ENCODE measurements at places on chromosomes 3 and 15. TPM values are rescaled to one million over a fixed set of nuclear protein-coding genes. Genes with fewer than 3 reads are reported as not detected.

GRCh38 chr3:72408983-72409779, 439.1 kb downstream of the SHQ1 start:
- no peak for DNase-seq

The LYZL4 gene
- not detected for total RNA-seq

GRCh38 chr15:99826157-99826780, 93.0 kb upstream of the LYSMD4 start:
- DNase-seq: no peak

DNA sequence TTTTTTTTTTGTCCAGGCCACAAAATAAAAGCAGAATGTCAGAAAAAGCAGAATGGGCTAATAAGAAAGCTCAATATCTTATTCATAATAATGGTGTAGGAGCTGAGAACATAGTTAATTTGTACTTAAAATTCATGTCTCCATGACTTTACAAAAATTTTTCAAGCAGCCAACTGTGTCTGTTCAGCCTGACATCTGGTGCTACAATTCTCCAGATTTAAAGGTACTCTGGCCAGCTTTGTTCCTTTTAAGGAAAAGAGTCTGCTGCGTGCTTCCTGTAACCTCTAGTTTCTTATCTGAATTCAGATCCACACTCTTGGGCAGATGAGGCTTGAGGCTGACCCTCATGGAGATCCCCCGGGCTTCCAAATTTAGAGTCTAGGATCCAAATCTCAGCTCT, 8.7 kb upstream of the RFX7 start:
- no peak for DNase-seq

DNA sequence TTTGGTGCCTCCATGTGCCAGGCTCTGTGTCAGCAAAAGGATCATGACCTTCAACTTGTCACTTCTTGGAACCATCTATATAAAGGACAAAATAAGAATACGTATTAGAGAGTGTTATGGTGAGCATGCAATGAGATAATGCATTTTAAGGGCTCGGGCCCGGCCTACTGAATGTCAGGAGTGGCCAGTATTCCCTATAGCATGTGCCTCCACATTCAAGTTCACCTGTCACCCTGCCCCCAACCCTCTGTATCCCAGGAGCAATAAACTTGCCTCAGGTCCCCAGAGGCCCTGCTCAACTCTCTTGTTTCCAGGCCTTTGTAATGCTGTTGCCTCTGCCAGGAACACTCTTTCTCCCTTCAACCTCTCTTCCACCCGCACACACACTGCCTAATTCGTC, 90.2 kb upstream of the SLC6A11 start:
- DNase-seq: no peak

The ZNF660 gene
- total RNA-seq: 0.13 TPM

GRCh38 chr3:161579395-161580126, 83.0 kb downstream of the OTOL1 start:
- no peak for DNase-seq

The ZMAT3 gene
- total RNA-seq: 5.1 TPM

DNA sequence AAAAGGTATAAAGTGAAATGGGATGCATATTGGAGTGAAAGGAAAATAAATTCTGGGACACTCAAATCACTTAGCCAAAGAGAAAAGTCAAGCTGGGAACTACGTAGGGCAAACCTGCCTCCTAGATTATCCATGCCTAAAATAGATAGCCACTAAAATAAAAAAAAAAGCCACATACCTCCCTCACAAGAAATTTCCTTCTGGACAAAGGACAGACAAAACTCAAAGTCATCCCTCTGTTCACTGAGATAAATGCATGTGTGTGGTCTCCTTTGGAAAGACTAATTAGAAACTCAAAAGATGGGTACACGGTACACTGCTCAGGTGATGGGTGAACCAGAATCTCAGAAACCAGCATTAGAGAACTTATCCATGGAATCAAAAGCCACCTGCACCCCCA, 65.2 kb upstream of the MME start:
- no peak for DNase-seq

The BRK1 gene
- 139 TPM for total RNA-seq

- no peak for DNase-seq
These were observed 476.3 kb downstream of the RBMS3 start for GRCh38 chr3:29757054-29757777.

DNA sequence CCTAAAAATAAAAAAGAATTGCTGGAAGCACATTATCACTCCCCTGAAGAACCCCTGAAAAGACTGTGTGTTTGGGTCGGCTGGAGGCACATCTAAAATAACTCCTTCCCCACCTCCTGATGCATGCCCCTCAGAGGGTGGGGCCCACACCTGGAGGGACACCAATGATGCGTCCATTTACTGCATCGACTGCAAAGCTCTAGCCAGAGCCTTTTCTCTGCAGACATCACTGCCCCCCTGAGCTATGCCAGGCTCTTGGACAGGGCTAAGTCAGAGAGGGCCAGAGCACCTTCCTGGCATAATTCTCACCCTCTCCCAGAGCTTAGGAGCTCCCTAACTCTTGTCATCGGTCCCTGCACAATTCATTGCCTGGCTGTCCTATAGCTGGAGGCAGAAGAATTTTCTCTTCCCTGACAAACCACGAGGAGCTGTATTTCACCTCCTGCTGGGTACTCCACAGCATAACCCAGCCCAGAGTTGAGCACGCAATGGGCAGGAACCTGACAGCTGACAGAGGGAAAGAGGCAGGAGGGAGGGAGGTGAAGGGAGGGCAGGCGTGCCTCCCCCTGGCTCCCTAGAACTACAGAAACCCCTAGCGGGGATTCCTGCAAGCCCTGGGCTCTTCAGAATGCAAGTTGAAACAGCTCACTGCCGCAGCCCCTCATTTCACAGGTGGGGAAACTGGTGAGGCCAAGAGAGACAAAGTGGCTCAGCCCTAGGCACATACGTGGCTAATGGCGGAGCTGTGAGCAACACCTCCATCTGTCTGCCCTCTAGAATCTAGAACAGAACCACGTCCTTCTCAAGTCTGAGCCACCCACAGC, 46.6 kb downstream of the XXYLT1 start:
- no peak for DNase-seq

DNA sequence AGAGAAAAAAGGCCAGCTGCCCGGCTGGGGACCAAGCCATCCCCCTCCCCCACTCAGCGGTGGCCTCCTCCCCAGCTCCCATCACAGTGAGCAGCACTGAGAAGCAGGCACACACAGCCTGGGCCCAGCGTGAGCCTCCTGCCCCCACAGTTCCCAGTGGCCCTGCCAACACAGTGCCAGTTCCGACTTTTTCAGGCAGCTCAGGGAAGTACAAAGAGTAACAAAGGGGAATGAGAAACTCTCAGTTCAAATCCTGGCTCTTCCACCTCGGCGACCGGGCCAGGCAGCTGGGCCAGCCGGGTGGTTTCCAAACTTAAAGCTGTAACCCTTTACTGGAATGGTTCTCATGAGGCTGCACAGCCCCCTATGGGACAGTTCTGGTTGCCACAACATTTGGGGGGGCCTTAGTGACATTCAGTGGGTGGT, 18.5 kb downstream of the TNK2 start:
- no peak for DNase-seq

DNA sequence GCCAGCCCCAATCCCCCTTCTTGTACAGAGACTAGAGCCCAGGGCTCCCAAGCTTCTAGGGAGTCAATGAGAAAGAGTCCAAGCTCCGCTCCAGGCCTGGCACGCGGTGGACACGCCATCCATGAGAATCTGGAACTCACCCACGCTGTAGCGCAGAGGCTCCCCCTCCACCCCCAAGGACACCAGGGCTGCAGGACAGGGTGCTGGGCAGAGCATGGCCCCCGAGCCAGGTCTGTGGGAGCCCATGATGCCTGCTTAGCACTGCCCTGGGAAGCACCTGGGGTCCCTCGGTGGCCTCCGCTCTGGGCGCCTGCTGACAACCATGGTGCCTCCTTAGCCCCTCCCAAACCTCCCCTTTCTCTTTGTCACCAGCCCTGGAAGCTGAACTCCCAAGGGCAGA, 28.5 kb downstream of the ACSBG1 start:
- DNase-seq: no peak

DNA sequence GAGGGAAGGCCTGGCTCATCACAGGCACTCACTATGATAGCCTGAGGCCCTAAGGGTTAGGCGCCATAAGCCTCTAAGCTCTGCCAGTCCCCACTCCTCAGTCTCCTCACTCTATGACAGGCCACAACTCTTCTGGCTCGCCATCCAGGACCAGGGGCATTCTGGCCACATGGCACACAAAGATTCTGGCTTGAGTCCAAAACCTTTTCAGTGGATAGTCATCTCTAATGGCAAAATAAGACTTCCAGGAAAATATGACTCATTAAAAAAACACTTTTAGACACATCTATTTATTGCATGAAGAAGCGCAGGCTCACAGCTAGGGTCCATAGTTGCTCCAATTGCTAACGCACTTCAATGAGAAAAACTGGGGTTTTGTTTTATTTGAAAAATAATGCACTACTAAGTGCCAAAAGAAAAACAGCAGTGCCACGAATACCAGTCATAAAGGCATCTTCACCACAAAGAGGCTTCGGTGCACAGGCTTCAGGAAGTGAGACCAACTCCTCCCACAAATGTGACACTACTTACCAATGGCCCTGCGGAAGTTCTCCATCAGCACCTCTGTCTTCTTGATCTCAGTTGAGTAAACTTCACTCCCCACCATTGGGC, 11.1 kb downstream of the RUVBL1 start:
- DNase-seq: no peak

The ALDH1L1 gene
- total RNA-seq: 1.5 TPM

- DNase-seq: no peak
These were observed 21.0 kb upstream of the CLDN18 start for GRCh38 chr3:137988982-137989381.

The MGLL gene
- total RNA-seq: 0.18 TPM

- DNase-seq: peak; percentile 75
These were observed 24.0 kb upstream of the SPTBN5 start for GRCh38 chr15:41917767-41918430.

DNA sequence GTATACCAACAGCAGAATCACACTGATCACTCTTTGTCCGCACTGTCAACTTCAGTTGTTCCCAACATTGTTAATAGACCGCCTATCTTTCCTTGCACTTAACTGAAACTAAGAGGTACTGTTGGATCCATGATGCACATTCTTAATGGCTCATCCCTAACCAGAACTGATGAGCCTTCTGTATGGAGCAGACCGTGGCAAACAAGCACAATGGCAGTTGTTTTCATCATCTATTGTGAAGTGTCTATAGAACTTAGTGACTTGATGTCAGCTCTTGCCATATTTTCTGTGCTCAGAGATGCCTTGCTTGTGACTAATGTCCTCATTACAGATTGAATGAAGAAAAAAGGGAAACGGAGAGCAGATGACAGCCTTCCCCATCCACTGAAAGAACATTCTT, 347.4 kb downstream of the NLGN1 start:
- DNase-seq: no peak

- no peak for DNase-seq
These were observed 210.0 kb downstream of the MAGI1 start for GRCh38 chr3:65828706-65829105.

DNA sequence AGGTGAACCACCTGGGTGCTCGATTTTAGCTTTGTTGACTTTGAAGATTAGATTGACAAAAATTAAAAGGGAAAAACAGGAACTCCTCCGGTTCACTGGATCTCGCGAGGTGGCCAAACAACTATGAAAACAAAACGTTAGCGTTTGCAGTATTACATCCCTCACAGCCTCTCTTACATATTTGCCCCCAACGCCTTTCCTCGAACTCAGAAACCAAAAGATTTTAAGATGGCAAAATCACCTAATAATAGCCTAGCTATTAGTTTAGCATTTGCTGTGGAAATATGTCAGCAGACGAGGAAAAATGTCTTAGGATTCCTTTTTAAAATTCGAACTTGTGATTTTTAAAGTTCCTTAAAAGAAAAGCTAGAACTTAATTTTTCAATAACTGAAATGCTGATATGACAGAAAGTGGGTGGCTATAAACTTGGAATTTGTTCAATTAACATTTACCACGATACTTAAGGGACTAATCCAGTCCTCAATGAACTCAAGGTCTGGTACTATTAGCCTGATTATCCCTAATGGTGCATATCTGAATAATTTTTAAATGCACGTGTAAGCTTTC, 491 bp upstream of the SENP7 start:
- no peak for DNase-seq

DNA sequence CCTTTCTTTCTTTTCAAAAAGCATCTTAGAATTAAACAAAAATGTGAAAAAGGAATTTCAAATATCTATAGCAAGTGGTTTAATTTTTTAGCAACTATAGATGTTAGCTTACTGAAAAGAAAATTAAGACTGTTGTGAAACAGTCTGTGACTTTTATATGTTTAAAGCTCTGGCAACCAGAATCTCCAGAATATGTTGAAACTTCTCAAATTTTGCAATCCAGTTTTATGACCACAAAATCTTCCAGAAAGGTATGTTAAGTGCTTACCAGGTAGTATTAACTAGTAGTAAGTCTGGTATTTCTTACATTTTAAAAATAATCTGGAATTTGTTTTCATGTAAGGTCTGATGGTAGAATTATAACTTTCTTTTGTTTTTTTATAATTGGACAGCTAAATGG, 235.0 kb downstream of the SLC9A9 start:
- no peak for DNase-seq

DNA sequence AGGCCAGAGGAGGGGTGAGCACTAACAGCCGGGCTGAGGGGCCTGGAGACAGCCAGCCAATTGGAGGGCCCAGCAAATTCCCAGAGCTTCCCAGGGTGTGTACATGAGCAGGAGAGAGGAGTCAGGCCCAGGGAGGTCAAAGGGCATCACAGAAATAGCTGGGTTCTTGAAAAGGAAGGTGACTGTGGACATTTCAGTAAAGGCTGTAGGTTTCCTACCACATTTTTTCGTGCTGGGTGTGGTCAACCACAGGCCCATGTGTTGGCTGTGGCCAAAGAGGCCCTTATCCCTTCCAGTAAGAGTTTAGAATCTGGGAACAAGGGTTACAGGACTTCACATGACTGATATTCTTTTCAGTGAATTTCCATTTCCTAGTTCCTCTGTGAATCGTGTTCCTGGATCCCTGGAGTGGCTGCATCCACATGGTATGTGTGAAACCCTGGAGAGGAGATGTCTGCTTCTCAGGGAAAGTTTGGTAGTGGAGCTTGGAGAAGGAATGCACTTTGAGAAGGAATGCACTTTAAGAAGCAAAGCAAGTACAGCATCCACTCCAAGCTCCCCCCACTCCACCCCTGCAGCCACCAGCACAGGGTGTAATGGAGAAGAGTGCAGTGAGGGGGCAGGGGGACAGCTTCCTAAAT, 73.2 kb upstream of the HEG1 start:
- peak; percentile 16 for DNase-seq

GRCh38 chr15:70031261-70031660, 66.5 kb downstream of the TLE3 start:
- no peak for DNase-seq

GRCh38 chr15:53457479-53457878, 302.0 kb downstream of the WDR72 start:
- DNase-seq: no peak

GRCh38 chr3:107028086-107028485, 349.2 kb upstream of the CCDC54 start:
- DNase-seq: no peak

GRCh38 chr3:110774496-110775265, 296.9 kb upstream of the NECTIN3 start:
- no peak for DNase-seq

Data from K562 (cell line).